SK-N-SH (cell line): ENCODE measurements at places on chromosomes 7 and 10.

DNA sequence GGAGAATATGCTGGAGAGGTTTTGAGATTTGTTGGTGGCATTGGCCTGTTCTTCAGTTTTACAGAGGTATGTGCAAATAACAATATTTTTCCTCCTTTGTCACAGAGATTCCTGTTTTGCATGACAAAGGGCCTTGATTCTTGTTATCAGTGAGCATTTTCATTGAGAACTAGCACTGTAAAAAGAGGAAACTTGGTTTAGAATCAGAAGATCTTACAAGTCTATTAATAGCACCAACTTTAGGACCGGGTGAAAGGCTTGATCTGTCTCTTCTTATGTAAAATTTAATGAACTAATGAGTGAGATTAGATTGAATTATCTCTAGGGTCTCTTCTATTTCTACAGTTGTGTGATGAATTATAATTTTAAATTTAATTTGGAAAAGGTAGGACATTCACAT is 25.5 kb downstream of the TSPAN13 start:
- no peak for DNase-seq

GRCh38 chr10:61963669-61964058 is 62.2 kb downstream of the ARID5B start:
- no peak for DNase-seq

DNA sequence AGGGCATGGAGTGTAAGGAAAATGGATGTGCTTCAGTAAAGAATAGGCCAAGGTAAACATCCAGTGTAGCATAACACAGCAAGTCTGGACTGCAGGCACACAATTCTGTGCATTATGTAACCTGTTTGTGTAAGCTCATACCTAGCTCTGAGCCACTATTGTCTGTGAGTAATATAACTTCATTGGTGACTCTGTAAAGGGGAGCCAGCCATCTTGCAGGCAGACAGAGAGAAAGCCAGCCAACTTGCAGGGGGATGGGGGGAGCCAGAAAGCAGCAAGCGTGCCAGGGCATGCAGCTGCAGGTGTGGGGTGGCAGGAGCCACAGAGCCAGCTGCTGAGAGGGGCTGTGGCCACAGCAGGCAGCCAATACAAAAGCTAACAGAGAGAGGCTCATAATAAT is 449.2 kb downstream of the IPMK start:
- DNase-seq = no peak

DNA sequence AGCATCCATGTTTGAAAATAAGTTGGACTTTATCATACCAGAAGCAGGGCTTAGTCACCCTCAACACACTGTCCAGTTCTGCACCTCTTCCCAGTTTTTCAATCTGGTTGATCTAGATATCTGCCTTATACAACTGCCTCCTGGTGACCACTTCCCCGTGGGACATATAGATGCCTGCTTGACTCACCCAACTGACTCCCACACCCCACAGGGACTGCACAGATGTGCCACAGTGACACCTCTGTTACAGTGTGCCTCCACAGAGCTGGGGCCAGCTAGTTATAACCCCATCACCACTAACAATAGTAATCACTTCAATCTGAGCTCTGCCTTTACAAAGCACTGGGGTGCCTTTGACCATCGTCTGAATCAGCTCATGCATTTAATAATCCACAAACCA is 82.6 kb upstream of the AOAH start:
- no peak for DNase-seq

DNA sequence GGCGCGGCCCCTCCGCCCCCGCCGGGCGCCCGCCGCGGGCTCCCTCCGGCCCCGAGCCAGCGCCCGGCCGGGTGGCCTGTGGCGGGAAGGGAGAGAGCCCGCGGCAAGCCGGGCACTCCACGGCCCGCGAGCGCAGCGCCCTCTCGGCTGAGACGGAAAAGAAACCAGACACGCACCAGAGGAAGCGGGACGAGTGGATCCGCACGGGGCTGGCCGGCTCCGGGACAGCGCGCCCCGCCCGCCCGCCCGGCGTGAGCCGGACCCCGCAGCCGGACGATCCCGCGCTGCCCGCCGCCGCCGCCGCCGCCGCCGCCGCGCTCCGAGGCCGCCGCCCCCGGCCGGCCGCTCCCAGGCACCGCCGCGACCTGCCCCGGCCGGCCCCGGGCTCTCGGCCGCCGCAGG is 300 bp downstream of the ARHGAP21 start:
- DNase-seq = peak; percentile 76

DNA sequence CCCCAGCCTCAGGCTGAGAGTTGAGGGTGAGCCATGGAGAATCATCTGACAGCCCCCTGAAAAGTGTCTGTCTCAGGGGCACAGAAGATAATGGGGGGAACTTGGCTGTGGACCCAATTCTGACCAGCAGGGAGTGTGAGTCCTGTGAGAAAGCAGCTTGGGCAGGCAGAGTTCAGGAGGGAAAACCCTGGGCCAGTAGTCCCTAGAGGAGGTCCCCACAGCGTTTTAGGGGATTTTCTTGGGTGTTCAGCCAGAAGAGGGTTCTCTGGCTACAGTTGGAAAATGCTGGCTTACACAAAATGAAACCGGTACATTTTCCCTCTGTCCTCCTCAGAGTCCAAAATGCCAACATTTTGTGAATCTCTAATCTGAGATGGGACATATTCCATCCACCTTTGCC is 35.8 kb upstream of the TRIM8 start:
- DNase-seq = no peak

- no peak for DNase-seq
Measured at GRCh38 chr10:20890491-20891337, 6.4 kb downstream of the NEBL start.

DNA sequence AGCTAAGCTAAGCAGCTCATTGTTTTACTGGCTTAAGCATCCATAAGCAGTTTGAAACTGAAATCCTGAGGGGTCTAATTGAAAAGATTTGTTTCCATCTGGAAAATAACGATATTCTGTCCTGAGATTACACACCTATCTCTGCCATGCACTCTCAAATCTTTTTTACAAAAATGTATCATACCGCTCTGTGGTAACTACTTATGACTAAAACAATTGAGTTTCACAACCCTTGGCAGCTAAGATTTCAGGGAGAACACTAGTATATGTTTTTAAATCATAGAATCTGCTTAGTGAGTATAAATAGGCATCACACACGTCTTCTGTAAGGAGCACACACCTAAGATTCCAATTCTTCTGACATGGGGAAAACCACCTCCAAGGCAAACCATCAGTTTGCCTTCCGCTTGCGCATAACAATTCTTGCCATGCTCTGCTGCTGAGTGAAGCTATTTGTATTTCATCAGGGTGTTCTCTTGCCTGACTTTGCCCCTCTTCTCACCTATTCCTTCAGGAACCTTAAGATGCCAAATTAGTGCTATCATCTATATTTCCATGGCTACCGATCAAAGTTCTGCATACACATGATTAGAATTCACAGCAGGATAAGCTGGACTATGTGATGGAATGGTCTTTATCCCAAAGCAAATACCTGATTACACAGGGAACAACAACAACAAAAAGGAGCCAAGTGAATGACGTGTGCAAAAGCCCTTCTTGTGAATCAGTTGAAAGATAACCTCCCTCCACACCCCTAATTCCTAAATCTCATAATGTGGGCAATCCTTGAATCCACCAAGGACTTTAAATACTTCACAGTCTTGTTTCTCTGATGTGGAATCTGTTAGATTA is 40.9 kb downstream of the PRPF18 start:
- no peak for DNase-seq

GRCh38 chr7:99368750-99369389 is 5.7 kb upstream of the ARPC1B start:
- no peak for DNase-seq

DNA sequence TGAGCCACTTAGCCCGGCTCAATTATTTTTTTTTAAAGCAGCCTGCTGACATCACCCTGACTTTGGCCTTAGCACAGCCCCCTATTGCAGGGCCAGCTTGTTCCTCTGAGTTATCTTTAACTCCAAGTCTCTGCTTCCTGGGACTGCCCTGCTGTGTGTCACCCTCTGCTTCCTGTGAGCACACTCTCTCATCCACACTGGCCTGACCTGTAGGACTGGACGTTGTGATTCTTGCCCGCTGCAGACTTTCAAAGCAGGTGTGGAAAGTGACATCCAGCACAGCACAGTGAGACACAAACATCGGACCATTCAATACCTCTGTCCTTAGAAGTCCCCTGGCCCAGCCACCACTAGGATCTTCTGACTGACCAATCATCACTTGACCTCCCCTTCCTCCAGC is 26.4 kb upstream of the HSPA12A start:
- no peak for DNase-seq

- no peak for DNase-seq
Measured at GRCh38 chr10:124151466-124152095, 58.2 kb upstream of the CHST15 start.

- no peak for DNase-seq
Measured at GRCh38 chr7:112204499-112205342, 1.5 kb downstream of the DOCK4 start.

DNA sequence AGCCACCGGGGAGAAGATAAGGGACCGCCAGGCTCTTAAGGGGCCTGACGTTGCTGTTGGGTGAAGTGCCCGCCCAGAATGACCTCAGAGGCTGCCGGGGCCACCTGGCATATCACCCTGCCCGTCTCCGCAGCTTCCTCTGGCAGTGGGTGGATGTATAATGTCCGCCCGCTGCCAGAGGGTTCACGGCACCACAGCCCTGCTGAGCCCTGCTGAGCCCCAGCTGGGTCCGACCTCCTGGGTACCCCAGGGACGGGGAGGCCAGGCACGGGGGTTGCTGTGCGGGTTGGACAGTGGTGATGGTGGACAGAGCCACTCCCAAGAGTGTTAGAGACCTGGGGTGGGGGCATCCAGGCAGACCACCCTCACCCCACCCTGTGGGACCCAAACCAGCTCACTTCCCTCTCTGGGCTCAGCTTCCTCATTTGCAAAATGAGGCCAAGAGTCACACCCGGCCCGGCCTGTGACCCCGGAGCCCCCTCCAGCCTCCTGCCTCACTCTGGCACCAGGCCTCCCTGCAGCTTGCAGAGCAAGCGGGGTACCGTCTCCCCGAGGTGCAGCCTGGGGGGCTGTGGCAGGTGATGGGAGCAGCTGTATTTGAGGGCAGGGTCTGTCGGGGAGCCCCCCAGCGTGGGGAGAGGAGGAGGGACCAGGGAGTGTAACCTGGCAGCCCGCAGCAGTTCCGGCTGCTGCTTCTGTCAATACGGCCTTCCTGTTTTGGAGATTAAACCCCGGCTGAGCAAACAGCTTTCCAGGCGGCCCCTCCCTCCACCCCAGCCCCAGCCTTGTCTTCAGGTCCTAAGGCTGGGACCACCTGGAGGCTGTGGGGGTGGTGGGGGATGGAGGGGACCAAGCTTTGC is 8.4 kb upstream of the LFNG start:
- no peak for DNase-seq

GRCh38 chr10:12018438-12019282 is 23.9 kb downstream of the UPF2 start:
- DNase-seq = no peak

GRCh38 chr10:132403511-132404168 is 6.6 kb downstream of the PWWP2B start:
- DNase-seq = no peak

- DNase-seq = no peak
Measured at GRCh38 chr10:49264177-49264677, 34.7 kb upstream of the C10orf71 start.

- DNase-seq = no peak
Measured at GRCh38 chr10:111515706-111516105, 438.9 kb downstream of the ADRA2A start.

DNA sequence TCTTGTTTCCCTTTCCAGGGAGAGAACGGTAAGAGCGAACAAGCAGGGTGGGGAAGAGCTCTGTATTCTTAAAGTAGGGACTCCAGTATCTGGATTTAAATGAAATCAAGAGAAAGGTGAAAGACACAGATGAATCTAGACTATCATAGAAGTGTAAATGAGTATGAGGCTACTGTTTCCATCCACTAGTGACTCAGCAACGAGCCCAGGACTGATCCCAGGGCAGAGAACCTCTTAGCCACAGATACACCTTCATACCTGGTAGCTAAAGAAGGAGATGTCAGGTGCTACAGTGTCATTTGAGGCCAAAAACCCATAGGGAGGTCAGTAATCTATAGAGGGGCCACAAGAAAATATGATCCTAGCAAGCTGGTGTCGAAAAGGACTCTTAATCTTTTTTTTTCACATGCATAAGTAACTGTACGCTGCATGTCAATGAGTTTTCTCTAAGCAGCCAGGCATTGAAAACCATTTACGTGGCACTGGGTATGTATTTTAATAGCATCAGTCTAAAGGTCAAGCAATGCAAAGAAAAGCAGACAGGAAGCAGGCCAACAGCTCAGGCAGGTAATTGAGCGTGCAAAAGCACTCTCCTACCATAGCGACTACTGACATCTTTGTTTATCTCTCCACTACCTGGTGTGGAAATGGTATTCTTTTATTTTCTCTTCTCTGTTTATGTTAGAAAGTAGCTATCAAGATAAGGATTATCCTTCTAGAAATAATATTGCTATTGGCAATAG is 91.5 kb upstream of the EGR2 start:
- DNase-seq = no peak

DNA sequence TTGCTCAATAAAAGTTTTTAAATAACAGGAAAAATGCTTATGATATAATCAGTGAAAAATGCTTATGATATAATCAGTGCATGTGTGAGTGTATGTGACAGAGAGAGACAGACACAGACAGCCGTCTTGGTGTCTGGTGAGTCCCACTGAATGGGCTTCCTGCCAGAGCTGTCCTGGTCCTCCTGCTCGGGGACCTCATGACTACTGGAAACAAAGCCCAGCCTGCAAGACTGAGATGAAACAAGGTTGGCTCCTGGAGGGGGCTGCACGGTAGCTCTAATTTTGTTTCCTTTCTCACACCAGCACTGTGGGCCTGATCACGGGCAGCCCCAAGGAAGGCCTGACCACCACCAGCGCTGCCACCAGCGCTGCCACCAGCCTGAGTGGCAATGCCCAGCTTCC is 57.3 kb downstream of the NRP1 start:
- peak; percentile 72 for DNase-seq

DNA sequence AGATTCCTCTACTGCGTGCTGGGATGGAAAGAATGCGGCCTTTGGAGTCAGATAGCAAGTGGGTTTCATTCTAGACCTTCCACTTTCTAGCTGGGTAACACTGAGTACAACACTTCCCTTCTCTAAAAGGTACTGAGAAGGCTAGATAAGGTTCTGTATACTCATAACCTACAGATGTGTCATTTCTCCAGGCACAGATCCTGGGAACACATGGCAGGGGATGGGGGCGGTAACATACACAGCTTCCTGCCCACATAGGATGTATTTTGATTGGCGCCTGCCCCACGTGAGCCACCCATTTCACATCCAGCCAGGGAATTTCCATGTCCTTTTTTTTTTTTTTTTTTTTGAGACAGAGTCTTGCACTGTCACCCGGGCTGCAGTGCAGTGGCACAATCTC is 31.8 kb downstream of the KLRG2 start:
- no peak for DNase-seq

- no peak for DNase-seq
Measured at GRCh38 chr7:84181628-84182027, 13.0 kb downstream of the SEMA3A start.
